ENCODE measurements at places on chromosomes 3 and 15. TPM values are rescaled to one million over a fixed set of nuclear protein-coding genes. Genes with fewer than 3 reads are reported as not detected.

Gene SKOR1
- polyA plus RNA-seq: 0.16 TPM

Gene CNTN6
- polyA plus RNA-seq: 0.01 TPM

Gene COMMD4
- 59.5 TPM for polyA plus RNA-seq

Gene RTP1
- polyA plus RNA-seq: not detected

Gene CLRN1
- polyA plus RNA-seq: not detected

Gene ST8SIA2
- 0.23 TPM for polyA plus RNA-seq

Gene TP63
- 0.09 TPM for polyA plus RNA-seq

Gene SEMA3F
- 15.1 TPM for polyA plus RNA-seq

- peaks cover 4% of the 10 kb centered on the region for H3K4me1 ChIP-seq
- no peak for DNase-seq
- no peaks in the 10 kb centered on the region for H3K27me3 ChIP-seq
- no peak overlapping the region for H3K4me3 ChIP-seq
Observed at GRCh38 chr3:16205156-16205870, 30.8 kb downstream of the GALNT15 start.

DNA sequence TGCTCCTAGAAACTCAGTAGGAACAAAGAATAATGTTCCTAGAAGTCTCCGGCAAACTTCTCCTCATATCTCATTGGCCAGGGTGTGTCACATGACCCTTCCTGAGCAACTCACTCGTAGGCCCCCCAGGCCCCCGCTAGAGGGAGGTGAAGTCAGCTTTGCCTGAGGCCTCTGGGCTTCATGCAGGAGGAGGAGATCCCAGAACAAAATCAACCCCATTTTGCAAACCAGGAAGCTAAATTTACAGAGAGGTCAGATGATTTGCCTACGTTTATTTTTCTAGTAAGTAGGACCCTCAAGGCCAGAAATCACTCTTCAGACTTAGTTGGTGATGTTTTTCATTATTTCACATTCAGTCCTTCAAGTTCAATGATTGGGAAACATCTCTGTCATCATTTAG lies 99.1 kb downstream of the SSR3 start:
- no peaks in the 10 kb centered on the region for H3K4me1 ChIP-seq
- H3K27me3 ChIP-seq: no peaks in the 10 kb centered on the region
- H3K27ac ChIP-seq: no peak overlapping the region
- no peaks in the 10 kb centered on the region for H3K36me3 ChIP-seq
- no peak for DNase-seq

DNA sequence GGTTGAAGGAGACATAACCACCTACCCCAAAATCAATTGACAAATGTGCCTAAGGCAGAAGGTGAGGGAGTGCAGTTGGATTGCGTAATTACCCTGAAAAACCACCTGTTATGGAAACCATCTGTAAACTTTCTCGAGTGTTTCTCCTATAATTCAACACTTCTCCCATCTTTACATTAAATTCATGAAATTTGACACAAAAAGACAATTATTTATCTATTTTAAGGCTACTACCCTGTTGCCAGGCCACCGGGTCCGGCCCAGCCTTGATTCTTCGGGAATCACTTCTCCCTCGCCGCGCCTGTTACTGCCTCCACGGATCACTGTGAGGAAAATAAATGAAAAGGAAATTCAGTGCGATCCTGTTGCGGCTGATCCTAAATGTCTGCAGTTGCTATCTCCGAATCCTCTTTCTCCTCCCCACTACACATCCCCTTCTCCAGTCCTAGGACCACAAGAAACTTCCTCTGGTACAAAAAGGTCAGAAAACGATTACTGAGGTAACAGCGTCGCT lies 646 bp downstream of the IQCB1 start:
- no peak for DNase-seq
- peak overlapping the region; percentile 85 for H3K4me3 ChIP-seq
- H3K27me3 ChIP-seq: no peaks in the 10 kb centered on the region
- H3K4me1 ChIP-seq: peaks cover 24% of the 10 kb centered on the region
- peak overlapping the region; percentile 75 for H3K27ac ChIP-seq

DNA sequence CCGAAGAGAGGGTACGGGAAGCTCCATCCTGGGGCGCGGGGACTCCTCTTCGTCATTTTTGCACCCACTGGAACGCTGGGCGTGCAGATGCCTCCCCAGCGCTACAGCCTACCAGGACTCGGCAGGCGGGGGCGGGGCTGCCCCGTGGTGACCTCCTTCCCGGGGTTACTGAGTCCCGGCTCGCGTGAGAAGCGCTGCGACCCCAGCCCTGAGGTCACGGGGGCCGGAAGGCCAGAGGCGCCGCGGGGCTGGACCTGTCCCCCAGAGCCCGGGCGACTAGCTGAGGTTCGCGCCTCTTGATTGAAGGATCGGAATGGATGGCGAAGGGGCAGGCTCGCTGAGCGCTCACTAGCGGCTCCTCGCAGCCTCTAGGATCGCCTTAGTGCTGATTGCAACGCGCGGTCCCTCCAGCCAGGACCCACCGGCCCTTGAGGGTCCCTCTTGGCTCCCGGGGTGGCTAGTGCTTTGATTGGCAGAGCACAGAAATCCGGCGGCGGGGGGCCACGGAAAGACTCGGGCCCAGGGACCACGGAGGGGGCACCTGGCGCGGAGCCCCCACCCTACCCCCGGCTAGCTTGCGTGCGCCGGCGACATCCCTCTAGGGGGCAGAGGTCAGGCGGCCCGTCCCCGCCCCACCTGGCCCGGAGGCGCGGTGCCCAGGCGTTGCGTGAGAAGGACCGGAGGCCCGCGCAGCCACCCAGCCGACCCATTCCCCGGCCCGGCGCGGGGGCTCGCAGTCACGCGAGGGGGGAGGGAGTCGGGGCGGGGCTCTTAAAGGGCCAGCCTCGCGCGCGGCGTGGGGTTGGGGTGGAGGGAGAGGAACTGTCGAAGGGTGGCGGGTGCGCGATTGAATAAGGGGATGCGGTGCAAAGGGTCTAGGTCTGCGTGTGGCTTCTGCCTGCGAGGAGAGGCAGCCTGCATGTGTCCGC lies 781 bp upstream of the CYP1A1 start:
- peaks cover 26% of the 10 kb centered on the region for H3K4me1 ChIP-seq
- no peaks in the 10 kb centered on the region for H3K27me3 ChIP-seq
- peak overlapping the region; percentile 54 for H3K27ac ChIP-seq
- H3K36me3 ChIP-seq: no peaks in the 10 kb centered on the region
- peak overlapping the region; percentile 72 for H3K4me3 ChIP-seq

DNA sequence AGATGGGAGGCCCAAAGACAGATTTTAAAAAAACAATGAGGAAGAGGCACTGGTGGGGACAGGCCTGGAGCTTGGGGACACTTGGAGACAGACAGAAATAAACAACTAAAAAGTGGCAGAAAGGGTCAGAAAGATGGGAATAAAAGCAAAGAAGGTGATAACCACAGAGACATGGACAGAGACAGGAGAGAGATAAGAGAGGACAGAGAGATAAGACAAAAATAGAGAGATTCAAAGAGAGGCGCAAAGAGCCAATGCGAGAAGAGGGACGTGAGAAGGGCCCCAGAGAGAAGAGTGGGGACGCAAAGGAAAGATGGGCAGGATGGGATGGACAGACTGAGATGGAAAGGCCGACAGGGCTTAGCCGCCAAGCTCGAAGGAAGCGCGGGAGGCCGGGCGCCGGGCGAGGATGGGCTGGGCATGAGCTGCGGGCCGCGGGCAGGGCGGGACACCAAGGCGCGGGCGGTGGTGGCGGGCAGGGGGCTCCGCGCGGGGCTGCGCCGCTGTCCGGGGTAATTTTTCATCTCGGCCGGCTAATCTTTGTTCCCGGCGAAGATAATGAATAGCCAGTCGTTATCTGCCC lies 3.1 kb upstream of the GATA2 start:
- DNase-seq: no peak
- H3K4me1 ChIP-seq: peaks cover 41% of the 10 kb centered on the region
- peaks cover 64% of the 10 kb centered on the region for H3K27me3 ChIP-seq
- no peak overlapping the region for H3K27ac ChIP-seq
- no peak overlapping the region for H3K4me3 ChIP-seq

GRCh38 chr3:51819709-51820406 lies 40.8 kb upstream of the IQCF6 start:
- no peak for DNase-seq
- H3K4me1 ChIP-seq: no peaks in the 10 kb centered on the region
- H3K36me3 ChIP-seq: no peaks in the 10 kb centered on the region
- no peak overlapping the region for H3K27ac ChIP-seq

GRCh38 chr3:33858131-33858530 lies 59.7 kb downstream of the PDCD6IP start:
- peaks cover 13% of the 10 kb centered on the region for H3K4me1 ChIP-seq
- H3K4me3 ChIP-seq: no peak overlapping the region
- no peaks in the 10 kb centered on the region for H3K36me3 ChIP-seq
- no peaks in the 10 kb centered on the region for H3K27me3 ChIP-seq
- no peak for DNase-seq
- no peak overlapping the region for H3K27ac ChIP-seq

GRCh38 chr3:174662653-174663052 lies 196.5 kb upstream of the NAALADL2 start:
- H3K36me3 ChIP-seq: no peaks in the 10 kb centered on the region
- H3K27ac ChIP-seq: no peak overlapping the region
- no peaks in the 10 kb centered on the region for H3K4me1 ChIP-seq
- H3K4me3 ChIP-seq: no peak overlapping the region
- DNase-seq: no peak

DNA sequence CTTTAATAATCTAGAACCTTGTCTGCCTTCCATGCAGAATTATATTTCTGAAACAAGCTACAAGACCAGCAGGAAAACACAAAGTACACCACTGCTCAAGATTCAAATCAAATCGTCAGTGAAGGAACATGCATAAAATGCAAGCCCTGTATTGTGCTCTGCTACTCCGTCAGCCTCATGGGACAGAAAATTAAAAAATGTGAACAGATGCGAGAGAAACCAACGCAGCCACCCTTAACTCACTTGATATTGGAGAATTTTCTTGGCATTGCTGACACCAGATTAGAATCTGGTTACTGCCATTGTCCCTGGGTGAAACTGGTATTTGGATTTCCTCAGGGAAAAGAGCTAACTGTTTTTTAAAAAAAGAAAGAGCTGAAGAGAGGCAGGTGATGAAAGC lies 23.6 kb downstream of the ANXA2 start:
- peaks cover 100% of the 10 kb centered on the region for H3K36me3 ChIP-seq
- no peak overlapping the region for H3K4me3 ChIP-seq
- H3K27ac ChIP-seq: peak overlapping the region; percentile 82

DNA sequence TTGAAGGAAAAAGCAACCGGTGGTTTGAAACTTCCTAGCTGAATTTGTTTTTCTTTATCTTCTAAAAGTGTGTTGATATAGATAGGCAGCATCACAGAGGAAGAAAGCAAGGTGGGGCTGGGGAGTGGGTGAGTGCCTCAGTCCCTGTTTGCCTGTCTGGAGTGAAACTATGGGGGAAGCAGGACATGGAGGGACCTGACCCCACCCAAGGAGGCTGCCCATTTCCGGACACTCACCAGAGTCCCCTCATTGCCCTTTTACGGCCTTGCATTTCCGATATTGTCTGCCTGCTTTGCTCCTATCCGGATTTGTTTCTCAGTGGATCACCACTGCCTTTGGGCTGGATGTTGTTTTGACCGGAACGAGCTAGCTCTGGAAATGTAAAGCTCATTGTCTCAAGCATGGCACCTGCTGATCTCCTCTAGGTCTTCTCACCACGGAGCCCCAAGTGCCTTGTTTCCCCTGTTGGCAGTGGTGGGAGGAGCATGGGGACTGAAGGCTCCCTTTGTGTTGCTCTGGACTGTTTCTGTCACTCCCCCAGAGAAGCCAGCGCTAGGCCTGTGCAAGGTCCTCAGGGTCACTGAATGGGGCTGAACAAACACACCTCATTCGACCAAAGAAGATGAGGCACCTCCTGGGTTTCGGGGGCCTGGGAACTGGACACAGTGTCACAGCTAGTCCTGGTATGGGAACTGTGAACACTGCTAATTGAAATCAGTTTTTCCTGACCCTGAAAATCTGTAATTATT lies 7.0 kb downstream of the CLDN11 start:
- H3K4me1 ChIP-seq: peaks cover 8% of the 10 kb centered on the region
- H3K4me3 ChIP-seq: no peak overlapping the region
- H3K36me3 ChIP-seq: no peaks in the 10 kb centered on the region

DNA sequence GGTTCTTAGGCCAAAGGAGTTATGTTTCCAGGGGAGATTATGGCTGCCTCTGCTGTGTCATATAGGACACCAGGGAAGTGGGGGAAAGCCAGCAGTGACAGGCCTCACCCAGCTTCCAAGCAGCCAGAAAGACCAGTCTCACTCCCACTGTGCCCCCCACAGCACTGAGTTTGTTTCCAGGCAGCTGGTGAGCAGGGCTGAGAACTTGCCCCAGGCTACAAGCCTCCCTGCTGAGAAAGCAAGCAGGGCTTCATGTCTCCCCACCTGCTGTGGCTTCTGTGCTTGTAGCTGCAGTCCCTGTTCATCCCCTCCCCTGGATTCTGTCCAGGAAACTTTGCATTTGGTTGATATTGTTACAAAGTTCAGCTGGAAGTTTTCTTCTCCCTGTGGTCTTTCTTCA lies 376.3 kb downstream of the PDCD6IP start:
- no peak overlapping the region for H3K27ac ChIP-seq
- H3K27me3 ChIP-seq: peaks cover 6% of the 10 kb centered on the region
- H3K4me3 ChIP-seq: no peak overlapping the region
- H3K36me3 ChIP-seq: no peaks in the 10 kb centered on the region
- no peaks in the 10 kb centered on the region for H3K4me1 ChIP-seq

DNA sequence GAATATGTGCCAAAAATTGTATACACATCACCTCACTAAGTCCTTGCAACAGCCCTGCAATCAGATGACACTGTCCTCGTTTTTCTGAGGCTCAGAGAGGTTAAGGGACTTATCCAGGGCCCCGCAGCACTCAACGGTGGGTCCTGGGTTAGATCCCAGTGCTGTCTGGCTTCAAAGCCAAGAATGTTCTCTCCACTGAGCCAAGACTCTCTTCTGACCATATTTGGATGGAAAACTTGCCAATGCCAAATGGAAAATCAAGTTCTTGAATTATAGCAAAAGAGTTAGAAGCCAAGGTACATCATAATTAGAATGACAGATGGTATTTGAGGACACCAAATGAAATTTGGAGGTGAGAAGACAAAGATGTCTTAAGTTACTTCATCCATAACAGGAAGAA lies 75.9 kb downstream of the NCEH1 start:
- no peaks in the 10 kb centered on the region for H3K27me3 ChIP-seq
- H3K36me3 ChIP-seq: peaks cover 46% of the 10 kb centered on the region
- H3K4me3 ChIP-seq: no peak overlapping the region
- no peak for DNase-seq
- peak overlapping the region; percentile 33 for H3K27ac ChIP-seq
- H3K4me1 ChIP-seq: peaks cover 4% of the 10 kb centered on the region

- no peak overlapping the region for H3K27ac ChIP-seq
- no peak for DNase-seq
- H3K36me3 ChIP-seq: no peaks in the 10 kb centered on the region
- no peak overlapping the region for H3K4me3 ChIP-seq
- no peaks in the 10 kb centered on the region for H3K27me3 ChIP-seq
Observed at GRCh38 chr3:135736740-135737139, 228.8 kb upstream of the PPP2R3A start.

DNA sequence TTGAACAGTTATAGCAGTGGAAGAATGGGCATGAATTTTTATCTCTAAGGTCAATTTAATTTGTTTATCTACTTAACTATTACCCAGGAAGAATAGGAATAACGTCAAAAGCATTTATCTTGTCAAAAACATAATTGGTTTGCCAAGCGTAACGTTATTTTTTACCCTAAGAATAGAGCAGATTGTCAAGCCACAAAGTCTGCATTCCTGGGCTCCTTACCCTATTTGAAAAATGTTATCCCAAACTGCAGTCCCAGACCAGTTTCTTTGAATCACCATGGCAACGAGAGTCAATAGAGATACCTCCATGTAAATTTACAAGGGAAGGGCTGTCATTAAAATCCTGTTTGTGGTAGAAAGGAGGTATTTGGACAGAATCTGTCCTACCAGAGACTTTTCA lies 61.1 kb downstream of the CPNE4 start:
- DNase-seq: no peak
- H3K27ac ChIP-seq: no peak overlapping the region
- H3K4me1 ChIP-seq: no peaks in the 10 kb centered on the region
- no peaks in the 10 kb centered on the region for H3K27me3 ChIP-seq
- H3K4me3 ChIP-seq: no peak overlapping the region
- no peaks in the 10 kb centered on the region for H3K36me3 ChIP-seq

GRCh38 chr3:69823743-69824142 lies 84.5 kb downstream of the MITF start:
- DNase-seq: no peak
- H3K36me3 ChIP-seq: no peaks in the 10 kb centered on the region

Data from heart right ventricle (tissue), 16 donors.